ENCODE measurements at places on chromosomes 6 and 20.

DNA sequence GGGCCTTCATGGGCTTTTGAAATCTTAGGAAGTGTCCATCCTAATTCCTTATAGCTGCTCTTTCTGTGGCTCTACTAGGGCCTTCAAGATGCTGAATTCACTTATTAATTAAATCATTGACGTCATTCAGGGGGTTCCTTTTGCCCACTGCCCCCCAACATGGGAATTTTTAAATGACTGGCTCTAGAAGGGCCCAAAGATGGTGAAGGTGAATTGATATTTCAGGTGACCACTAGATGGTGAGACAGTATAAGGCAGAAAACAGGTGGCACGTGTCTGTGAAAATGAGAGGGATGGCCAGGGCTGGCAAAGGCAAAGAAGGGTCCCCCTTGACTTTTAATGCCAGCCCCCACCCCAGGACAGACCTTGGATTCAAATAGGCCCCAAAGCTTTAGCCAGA, 11.8 kb downstream of the GNAS start:
- no peak for DNase-seq

GRCh38 chr6:129094147-129094546, 211.2 kb downstream of the LAMA2 start:
- no peak for DNase-seq

DNA sequence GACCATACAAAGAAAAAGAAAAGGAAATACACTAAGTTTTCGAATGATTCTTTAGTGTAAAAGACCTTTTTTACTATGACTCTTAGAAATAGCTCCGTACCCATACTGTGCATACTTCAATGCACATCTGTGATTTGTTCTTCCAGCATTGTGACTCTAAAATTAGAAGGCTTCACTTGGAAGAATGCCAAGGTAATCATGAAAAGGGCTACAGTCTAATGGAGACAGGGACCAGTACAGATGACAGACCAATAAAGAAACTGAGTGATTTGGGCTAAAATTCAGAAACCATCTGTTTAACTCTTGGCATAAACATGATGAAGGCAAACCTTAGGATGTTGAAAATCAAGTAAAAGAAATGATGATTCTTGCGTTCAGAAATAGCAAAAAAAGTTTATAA, 46.3 kb downstream of the CYP39A1 start:
- no peak for DNase-seq

- no peak for DNase-seq
These were observed 65.7 kb downstream of the SCP2D1 start for GRCh38 chr20:18879262-18879661.

- no peak for DNase-seq
These were observed 43.9 kb downstream of the FILIP1 start for GRCh38 chr6:75449630-75450206.

DNA sequence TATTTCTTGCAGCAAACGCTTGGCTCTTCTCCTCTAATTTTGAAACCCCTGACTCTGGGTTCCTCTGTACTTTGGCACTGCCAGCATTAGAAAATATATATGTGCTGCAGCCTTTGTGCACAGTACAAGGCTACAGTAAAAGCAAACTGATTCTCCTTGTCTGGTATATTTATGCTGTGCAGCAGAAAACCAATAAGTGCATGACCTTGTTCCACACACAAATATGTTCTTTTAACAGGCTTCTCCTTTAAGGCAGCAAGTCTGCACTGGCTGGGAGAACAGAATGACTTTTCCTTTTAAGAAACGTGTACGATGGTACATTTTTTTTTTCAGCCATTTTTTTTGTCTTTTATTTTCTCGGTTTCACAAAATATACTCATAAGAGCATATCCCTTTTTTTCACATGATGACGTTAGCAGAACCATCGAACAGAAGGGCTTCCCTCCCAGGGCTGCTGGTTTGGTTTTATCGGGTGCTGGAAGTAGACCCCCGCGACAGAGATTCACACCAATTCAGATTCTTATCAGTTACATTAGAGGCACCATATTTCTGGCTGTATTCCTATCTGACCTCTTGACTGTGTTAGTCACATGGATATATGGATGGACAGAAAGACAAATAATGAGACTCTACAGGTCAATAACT, 129.9 kb upstream of the ARID1B start:
- DNase-seq = no peak

DNA sequence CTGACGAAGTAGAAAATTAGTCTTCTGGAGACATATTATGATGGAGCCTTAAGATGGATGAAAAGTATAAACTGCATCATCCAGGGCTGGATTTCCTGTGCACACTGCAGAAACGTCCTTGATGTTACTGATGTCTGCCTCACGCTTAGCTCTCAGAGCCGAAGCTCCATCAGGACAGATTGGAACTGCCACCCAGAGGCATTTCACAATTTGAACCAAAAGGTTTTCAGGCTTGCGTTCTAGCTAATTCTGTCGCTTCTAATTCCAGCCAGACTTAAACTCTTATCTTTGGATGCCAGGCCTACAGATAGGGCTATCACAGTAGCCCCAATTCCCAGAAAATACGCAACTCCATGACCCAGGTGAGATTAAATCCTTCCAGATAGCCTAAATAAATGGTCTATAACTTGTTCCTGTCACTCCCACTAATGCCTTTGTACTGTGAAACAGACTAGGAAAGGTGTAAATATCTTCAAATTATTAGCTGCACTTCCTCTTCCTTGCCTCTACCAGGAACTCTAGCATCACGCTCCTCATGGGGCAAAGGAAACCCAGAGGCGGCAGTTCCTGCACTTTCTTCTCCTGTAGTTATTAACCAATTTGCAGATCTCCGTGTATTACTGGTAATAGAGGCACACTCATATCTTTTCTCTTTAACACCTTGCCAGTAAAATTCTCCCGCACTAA, 634.6 kb downstream of the PRKN start:
- DNase-seq = no peak

DNA sequence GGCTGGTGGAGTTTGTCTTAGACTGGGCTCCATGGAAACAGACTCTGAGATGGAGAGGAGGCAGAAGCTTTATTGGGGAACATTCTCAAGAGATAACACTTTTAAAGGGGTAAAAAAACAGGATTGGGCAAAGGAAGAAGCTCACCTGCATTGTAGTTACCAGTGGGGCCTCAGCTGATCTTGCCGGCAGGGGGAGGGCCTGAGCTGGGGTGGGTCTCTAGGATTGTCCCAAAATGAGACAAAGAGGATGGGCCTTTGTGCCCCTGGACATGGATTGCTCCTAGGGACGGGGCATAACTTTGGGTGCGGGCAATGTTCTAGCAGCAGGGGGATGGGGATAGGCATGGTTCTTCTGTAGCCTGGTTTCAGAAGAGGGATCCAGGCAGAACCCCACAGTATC, 12.5 kb downstream of the SGK2 start:
- no peak for DNase-seq

- no peak for DNase-seq
These were observed 40.9 kb downstream of the PHACTR3 start for GRCh38 chr20:59645271-59645670.

DNA sequence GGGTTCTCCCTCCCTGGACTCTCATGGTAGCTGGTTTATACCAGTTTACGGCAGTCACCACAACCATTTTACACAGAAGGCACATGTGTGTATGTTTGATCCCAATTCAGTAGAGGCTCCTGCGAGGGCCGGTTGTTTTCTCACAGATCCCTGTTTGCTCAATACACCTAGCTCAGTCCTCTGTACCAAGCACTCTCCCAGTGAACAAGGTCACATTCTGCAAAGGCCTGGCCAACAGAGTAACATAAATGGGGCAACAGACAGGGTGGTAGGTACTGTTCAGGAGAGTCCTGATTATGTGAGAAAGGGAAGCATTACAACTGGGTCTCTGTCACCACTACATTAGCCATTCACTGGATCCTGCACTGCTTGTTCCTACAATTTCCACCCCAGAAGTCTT, 84.4 kb downstream of the ELOVL5 start:
- DNase-seq = no peak

GRCh38 chr6:28489366-28490204, 26.0 kb downstream of the GPX6 start:
- no peak for DNase-seq

- no peak for DNase-seq
These were observed 40.4 kb upstream of the RAB22A start for GRCh38 chr20:58268936-58269619.

GRCh38 chr20:44195605-44196004, 8.6 kb upstream of the JPH2 start:
- DNase-seq = no peak

- DNase-seq = no peak
These were observed 54.5 kb upstream of the DACT2 start for GRCh38 chr6:168374051-168374502.

DNA sequence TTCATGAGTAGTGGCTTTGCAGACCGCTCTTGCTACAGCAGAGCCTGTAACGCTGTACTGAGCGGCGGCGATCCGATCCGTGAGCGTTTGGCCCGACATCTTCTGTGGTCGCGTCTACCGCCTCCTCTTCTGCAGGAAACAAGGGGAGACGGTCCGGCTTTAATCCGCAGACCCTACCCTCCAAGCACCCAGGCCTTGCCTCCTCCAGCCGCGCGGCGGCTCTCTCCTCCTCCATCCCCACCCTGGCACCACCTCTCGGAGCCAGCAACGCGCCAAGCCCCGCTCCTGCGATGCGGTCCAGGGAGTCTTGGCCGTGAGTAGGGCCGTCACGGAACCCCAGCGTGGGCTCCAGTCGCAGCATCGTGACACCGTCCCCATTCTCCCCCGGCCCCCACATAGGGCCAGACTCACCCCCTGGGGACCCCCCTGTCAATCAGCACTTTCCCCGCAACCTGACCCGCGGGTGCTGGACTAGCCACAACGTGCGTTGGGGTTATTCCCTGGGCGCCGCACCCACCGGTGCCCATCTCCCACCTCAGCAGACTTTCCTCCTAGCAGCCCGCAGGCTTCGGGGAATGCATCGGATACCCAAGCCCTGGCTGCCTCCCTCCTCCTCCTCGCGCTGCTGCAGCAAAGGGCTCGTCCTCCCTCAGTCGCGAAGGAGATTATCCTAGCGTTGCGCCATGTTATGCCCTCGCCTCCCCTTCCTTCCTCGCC, 914 bp downstream of the SNAP91 start:
- no peak for DNase-seq

- DNase-seq = no peak
These were observed 81.7 kb upstream of the GATA5 start for GRCh38 chr20:62557462-62557861.

GRCh38 chr6:108837236-108837971, 10.8 kb upstream of the ARMC2 start:
- DNase-seq = no peak

DNA sequence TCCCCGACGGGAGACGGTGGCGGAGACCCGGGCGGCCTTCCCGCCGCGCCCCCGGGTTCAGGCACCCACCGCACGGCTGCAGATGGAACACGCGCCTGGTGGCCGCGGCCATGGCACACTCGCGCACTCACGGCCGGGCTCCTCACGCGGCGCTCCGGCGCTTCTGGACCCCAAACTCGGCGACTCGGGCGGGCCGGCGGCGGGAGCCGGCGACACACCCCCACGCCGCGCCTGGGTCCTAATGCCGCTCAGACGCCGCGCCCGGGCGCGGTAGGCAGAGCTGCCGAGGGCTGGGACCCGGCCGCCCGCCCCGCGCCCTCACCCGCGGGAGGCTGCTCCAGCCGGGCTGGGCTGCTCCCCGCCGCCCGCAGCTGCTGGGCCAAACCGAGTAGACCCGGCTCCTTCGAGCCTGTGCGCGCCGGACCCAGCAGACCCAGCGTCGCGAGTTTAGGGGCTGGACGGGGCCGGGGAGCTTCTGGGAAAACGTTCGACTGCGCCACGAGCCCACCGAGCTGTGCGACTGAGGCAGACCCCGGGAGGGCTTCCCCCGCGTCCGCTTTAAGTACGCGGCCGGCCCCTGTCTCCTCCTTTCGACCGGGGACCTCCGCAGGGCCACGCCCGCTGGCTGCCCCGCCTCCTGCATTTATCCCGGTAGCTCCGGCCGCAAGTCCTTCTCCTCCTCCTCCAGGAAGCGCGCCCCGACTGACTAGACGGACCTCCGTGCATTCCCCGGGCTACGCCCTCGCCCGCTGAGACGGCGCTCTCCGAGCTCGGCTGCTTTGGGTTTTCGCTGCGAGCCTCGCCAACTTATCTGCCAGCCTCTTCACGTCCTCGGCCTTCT, at the start of gene SLC4A11:
Gene SLC4A11 (minus strand): TSS at position 165 of the 841 bp plus-strand sequence. CDS start 53 bp downstream, at position 112.
- DNase-seq = no peak

DNA sequence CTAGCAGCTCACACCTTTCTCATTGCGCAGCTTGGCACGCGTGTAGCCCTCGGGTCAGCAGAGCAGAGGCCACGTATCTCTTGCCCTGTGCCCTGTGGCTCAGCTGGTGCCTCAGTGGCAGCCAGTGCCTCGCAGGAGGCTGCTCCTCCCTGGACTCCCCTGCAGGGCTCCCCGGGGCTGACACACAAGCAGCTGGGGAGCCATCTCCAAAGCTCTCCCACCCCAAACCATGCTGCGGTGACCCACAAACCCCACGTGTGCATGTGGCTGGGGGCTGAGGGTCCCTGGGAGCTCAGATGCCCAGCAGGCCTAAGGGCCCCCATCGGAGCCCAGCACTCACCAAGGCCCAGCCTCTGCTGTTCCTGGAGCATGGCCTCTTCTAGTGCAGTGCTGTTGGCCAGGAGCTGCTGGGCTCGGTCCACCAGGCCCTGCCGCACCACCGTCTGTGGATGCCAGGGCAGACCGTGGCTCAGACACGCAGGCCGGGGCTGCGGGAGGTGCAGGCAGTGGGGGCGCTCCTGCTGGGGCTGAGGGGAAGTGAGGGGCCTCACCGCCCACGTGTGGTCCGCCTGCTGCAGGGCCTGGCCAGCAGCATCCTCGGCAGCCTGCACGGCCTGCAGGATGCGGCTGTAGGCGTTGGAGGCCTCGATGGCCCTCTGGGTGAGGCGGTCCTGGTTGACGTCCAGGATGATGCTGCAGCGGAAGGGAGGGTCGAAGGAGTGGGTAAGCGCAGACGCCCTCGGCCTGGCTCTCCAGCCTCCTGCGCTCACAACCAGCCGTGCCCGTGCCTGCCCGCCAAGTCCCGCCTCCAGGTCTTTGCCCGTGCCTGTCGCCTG, 13.8 kb downstream of the ADRM1 start:
- DNase-seq = no peak

- DNase-seq = no peak
These were observed 11.5 kb downstream of the PYGB start for GRCh38 chr20:25259358-25259757.

DNA sequence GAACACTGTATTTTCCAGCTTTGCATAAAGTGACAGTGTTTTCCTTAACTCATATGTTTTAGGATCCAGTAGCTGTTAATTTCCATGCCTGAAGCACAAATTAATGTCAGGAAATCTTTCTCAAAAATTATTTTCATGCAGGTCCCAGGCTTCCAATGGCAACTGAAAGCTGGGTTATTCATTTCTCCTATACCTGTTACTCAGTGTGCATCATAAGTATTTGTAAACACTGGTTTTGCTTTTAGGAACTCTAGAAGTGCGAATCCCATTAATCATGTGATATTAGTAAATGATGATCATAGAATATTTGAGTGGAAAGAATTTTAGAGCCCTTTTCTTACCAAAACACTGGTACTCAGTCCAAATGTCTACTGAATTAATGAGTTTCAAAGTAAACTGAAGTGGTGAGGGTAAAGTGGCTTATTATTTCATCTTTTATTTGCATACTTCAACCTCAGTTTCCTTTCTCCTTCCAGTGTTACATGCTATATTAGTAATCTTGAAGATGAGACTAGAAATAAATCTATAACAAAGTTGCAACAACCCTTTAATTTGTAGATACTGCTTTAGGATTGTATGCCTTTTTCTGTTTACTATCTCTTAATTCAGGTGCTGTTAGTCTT, 124.0 kb downstream of the ZFAND3 start:
- no peak for DNase-seq

Measured in right renal cortex interstitium (tissue), 3 donors.